ENCODE measurements at places on chromosomes 2 and 18.

DNA sequence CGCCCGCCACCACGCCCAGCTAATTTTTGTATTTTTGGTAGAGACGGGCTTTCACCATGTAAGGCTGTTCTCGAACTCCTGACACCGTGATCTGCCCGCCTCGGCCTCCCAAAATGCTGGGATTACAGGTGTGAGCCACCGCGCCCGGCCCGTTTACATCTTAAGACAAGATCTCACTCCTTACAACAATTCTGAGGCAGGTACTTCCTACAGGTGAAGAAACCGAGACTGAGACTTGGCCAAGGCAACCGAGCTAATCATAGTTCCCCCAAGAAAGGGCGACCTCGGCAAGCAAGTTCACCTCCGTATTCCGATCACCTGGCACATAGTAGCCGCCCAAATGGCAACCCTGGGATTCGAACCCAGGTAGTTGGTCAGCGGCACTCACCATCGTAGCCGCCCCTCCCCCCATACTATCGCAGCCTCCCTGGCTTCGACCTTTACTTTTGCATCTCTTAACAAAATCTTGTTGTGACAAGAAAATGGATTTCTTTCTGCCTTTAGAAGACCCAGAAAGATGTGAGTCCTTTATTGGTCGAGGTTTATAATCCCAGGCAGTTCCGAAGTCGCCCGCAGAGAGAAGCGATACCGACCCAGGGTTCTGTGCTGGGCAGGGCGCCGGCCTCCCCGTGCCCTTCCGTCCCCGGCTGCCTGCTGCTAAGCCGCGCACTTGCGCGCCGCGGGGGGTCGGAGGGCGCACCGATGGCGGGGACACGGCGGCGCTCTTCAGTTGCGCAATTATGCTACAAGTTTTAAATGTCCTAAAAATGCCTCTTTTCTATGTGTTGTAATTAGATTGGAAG, 1.1 kb upstream of the FZD5 start:
- DNase-seq: peak; percentile 18

DNA sequence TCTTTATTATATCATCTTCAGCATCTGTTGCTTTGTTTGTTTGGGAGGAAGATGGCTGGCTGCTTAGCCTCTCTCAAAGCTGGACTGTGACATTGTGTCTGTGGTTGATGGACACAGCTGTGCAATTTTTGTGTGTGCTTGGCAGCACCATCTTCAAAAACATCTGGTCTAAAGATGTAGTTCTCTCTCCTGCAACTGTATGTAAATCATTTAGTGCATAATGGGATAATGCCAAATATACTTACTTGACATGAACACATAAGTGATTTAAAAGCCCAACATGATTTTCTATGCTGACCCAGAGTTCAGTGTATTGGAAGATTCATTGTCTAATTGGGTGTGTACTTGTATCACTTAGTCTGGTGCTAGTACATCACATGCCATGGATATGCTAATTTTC, 112.2 kb downstream of the MAP4K4 start:
- DNase-seq: no peak

GRCh38 chr2:96413323-96413722, 77.8 kb downstream of the NCAPH start:
- DNase-seq: no peak

DNA sequence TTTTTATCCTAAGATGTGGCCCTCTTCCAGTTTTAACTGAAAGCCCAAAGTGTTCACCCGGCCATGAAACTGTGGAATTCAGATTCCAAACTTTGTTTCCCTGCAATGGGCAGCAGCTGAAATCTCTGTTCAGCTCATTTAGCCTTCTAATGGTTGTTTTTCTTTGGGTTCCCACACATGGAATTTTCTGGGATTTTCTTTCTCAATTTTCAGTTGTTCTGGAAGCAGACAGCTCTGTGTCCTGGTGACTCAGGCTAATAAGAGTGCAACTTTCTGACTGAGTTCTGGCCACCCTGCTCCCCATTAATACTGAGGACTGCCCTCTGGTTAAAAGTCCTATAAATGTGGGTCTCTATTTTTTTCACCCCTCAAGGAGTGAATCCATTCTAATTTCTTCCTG, 78.5 kb downstream of the PMS1 start:
- DNase-seq: no peak

DNA sequence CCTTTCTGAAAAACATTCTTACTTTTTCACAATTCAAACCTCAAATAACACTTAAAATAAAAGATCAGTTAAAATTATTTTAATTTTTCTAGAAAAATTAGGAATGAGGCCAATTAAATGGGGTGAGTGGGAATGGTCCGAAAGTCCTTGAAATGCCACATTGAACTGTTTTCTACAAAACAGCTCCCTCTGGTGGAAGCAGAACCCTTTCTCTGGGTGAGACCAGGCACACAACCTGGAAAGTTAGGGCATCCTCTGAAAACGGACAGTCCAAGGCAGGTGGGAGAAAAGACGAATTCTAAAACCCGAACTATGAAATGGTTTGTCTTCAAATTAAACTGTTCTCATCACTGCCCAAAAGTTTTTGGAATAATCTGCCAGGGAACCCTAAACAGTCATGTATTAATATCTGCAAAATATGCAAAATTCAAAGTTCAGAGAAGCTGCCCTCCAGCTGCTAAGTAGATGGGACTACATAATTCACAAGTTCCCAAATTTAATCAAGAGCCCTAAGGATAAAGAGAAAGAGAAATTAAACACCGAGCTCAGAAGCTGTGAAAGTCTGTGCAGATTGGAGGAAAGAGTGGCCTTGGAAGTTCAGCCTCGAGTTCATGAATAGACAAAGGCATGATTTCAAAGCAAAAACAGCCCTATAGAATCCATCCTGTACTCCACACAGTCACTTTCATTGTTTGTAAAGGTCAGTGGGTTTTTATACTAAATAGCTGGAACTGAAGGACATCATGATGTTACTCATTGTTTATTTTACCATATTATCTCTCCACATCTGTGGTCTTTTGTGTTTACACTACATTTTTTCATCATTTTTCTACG, 108.3 kb downstream of the PIEZO2 start:
- DNase-seq: peak; percentile 50

GRCh38 chr2:47457268-47457667, 54.3 kb downstream of the MSH2 start:
- no peak for DNase-seq

GRCh38 chr18:74065366-74065765, 82.3 kb downstream of the FBXO15 start:
- no peak for DNase-seq

- DNase-seq: no peak
Observed at GRCh38 chr2:238155051-238155760, 3.6 kb upstream of the ERFE start.

GRCh38 chr2:209523041-209523740, 99.3 kb downstream of the MAP2 start:
- DNase-seq: no peak

DNA sequence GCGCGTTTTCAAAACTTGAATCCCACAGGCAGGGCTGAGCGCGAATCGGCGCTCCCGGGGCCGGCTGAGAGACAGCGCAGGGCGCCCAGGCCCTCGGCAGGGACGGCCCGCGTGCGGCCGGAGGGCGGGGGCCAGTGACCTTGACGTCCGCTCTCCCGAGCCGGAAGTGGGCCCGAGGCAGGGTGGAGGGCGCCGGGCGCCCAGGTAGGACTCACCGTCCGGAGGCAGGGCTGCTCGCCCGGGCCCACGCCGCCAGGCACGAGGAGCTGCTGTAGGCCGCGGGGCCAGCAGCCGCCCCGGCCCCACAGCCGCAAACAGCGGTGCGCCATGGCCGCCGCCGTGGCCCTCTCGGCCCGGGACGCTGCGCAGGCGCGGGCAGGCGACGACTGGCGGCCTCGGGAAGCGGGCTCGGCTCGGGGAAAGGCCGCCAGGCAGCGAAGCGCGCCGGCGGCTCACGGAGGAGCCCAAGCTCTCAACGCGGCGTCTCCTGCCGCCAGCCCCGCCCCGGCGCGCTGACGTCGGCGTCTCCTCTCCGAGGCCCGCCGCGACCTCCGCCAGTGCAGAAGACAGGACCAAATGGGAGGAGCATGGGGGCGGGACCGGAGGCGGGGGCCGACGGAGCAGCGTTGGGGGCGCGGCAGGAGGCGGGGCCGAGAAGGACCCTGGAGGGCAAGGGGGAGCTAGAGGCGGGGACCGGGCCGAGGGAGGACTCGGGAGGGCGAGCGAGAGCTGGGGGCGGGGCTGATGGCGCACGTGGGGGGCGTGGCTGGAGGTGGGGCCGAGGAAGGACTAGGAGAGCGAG, at the start of gene AFG3L2:
AFG3L2 (minus strand) TSS at position 474 of the 802 bp plus-strand sequence; CDS start at position 329, 145 bp downstream.
- peak; percentile 99 for DNase-seq

DNA sequence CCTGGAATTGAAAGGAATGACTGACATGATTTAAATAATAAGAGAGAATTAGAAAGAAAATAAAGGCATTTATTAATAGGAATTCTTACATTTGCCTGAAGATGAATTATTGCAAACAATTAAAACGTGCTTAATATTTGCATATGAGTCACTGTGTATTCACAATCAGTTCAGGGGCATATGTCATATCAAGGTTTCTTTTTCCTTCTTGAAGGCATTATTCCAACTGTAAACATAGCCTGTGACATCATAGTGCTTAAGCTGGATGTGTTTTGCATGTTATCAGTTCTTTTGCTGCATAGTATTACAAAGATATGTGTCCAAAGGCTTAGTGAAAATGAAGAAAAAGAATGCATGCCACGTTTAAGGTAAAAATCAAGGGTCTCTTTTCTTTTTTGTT, 80.8 kb downstream of the MEIS1 start:
- no peak for DNase-seq

DNA sequence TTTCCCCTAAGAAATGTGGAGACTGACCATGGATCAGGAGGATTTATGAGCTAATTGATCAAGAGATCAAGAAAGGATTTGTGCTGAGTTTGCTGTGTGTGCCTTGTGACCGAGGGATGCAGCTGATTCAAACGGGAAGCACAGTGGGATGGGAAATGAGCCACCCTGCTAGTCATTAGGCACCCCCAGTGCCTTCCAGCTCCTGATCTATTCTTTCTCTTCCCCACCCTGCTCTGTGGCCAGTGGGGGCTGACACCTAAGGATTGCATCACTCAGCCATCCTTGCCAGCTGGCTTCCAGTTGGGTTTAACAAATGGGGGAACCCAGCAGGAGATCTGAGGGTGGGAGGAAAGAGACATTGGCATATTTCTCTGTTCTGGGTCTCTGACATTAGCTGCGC, 132.2 kb upstream of the CXCR4 start:
- no peak for DNase-seq

DNA sequence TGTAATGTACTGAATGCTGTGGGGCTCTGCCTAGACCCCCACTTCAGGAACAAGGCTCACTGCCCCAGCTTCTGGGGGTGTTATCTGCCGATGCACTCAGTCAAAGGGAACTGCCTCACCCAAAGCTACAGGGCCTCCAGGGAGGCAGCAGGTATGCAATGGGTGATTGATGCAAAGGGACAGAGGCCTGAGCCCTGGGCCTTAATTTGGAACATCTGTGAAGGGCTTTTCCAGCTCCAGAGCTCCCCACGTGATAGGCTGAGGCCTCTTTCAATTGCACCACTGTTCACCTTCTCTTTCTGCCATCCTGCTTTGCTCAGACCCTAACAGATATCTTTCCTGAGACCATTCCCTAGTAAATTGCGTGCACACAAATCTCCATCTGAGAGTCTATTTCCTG, 131.0 kb downstream of the ATL2 start:
- DNase-seq: no peak

DNA sequence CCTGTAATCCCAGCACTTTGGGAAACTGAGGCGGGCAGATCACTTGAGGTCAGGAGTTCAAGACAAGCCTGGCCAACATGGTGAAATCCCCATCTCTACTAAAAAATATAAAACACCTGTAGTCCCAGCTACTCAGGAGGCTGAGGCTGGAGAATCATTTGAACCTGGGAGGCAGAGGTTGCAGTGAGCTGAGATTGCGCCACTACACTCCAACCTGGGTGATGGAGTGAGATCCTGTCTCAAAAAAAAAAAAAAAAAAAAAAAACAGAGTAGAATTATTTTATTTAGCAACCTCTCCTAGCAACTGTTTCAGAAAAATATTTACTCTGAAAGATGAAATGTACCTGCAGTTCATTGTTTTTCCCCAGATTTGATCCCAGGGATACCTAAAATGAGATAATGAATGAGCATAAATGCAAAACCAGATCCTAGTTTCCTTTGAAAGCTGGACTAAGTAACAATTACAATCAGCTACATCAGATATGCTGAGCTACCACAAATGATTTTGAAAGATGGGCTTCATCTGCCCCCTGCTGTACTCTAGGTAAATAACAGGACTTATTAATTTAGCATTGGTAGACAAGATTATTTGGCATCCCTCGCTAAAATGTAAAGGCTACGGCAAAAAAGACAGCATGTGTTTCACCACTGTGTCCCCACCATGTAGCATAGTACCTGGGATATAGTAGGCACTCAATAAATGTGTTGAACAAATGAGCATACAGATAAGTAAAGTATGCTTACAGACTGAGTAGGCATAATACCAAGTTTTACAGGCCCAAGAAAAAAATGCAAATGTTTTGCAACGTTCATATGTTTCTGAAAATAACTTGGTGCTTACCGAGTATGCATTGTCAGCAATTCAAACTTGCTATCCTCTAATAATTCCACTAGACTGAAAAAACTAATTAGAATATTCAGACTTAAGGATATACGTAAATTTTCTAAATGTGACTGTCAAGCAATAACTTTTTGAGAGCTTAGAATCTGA, 102.5 kb downstream of the ATL2 start:
- DNase-seq: peak; percentile 75

DNA sequence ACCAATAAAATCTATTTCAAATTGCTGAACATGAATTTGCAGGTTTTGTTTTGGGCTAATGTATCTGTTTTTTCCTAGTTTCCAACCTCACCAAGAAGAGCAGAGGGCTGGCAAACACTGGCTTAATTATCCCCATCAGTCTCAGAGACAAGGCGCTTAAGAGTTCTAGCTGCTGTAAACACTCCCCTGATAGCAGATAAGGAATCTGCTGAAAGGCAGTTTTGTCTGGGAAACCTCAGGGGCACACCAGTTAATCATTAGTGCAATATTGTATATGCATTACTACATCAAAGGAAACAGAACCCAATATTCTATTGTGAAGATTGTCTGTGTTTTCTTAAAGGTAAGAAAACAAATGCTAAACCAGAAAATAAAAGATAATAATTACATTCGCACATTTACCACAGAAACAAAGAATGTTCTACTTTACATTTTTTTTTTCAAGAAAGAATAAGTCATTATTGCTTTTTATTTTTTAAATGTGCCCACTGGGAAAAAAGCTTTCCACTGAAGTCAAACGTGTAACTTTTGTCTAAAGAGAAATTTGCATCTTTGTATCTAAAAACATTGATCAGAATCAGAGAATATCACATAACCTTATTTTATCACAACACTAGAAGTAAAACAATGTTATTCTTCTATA, 179.1 kb downstream of the ERBB4 start:
- no peak for DNase-seq

DNA sequence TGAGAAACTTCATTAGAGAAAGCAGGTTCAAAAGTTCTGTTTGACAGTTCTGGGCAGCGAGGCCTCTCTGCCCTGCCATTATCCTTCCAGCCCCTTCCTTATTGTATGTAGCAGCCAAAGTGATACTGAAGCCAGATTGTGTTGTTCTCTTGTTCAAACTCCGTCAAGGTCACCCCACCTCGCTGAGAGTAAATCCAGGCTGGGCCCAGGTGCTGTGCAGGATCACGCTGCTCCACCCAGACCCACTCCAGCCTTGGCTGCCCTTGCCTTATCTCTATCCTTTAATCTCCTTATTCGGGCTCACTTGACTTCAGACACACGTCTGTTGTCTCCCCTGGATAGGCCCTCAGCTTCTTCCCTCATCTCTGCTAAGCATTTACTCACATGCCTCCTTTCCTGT, 196.1 kb downstream of the CPS1 start:
- DNase-seq: no peak

GRCh38 chr2:45862843-45863242, 211.4 kb downstream of the PRKCE start:
- DNase-seq: no peak

All from AG08395 (cell line).